ENCODE measurements at places on chromosomes 11 and 22.

- no peak for DNase-seq
Measured at GRCh38 chr11:33347490-33348125, 90.4 kb downstream of the HIPK3 start.

DNA sequence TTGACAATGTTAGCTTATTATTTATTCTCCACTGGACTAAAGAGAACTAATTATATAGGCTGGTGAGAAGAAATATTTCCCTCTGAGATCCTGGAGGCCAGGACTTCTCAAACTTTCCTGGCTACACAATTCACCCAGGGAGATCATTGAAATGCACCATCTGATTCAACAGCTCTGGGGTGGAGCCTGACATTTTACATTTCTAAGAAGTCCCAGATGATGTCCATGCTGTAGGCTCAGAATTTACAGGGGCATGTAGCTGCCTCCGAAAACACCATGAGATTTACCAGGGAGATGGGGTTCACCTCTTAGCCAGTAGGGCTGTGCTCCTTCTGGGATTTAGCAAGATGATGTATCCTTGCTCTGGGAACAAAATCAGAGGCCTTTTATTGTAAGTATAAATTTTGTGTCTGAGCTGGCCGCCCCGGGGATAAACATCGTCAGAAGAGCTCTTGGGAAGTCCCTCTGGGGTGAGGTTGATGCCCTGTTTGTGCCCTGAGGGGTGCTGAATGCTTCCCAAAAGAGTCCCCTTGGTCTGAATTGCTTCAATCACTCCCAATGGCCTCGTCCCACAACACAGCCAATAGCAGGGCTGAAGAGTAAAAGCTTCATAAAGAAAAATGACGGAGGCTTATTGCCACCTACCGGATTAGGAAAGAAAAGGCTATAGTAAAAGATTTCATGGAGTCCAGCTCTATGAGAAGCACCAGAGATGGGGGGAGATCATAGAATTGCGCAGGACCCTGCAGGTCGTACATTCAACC lies 33.4 kb upstream of the API5 start:
- DNase-seq = peak; percentile 62

GRCh38 chr11:25159341-25159740 lies 662.5 kb downstream of the LUZP2 start:
- DNase-seq = no peak

DNA sequence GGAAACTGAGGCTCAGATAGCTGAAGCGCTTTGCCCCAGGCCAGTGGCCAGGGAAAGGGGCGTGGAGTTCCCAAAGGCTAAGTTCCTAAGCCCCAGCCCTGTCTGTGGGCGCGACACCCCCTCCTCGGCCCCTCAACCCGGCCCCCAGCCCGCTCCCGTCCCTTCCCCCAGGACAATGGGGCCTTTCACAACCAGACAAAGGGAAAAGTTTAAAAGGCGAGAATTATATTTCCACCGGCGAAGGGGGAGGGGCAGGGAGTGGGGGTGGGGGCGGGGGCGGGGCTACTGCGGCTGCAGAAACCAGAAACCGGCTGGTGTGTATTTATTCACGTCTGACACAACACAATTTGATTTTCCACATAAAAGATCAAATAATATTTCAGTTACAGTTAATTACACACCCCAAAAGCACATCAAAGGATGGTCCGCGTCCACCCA lies 192.1 kb downstream of the MN1 start:
- no peak for DNase-seq

DNA sequence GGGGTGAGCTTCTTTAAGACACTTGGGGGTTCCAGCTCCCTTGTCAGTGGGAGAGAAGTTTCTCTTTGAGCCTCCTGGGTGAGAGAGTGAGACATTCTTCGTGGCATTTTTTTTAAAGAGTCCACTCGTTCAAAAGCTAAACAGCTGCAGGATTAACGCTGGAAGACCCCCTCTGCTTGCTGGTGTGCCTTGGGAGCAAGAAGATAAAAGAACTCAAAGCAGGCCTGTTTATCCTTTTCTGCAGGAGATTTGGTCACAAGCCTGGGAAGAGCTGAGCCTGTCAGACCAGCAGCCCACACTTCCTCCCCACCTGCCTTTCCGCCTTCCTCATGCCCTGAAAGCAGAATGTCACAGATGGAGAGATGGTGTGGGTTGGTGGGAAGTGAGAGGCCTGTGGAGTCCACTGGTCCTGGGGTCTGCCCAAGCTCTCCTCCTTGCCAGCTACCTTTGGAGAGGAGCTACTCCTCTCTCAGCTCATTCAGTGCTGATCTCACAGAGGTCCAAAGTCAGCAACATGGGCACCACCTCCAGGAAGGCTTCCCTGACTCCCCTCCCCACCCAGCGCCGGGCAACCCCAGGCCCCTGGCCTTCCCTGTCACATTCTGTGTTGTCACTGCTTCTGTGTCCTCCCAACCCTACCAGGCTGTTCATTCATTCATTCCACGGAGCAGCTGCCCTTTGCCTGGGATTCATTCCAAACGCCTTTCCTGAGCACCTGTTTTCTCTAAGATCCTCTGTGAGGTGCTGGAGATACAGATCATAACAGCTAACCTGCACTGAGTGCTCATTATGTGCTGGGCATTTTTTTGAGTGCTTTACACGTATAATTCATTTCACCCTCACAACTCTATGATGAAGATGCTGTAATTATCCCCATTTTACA lies 6.7 kb downstream of the GDPD5 start:
- no peak for DNase-seq

- no peak for DNase-seq
Measured at GRCh38 chr11:130359419-130359818, 44.7 kb upstream of the ZBTB44 start.

GRCh38 chr11:61460474-61460881 lies 30.6 kb downstream of the SDHAF2 start:
- DNase-seq = peak; percentile 15

DNA sequence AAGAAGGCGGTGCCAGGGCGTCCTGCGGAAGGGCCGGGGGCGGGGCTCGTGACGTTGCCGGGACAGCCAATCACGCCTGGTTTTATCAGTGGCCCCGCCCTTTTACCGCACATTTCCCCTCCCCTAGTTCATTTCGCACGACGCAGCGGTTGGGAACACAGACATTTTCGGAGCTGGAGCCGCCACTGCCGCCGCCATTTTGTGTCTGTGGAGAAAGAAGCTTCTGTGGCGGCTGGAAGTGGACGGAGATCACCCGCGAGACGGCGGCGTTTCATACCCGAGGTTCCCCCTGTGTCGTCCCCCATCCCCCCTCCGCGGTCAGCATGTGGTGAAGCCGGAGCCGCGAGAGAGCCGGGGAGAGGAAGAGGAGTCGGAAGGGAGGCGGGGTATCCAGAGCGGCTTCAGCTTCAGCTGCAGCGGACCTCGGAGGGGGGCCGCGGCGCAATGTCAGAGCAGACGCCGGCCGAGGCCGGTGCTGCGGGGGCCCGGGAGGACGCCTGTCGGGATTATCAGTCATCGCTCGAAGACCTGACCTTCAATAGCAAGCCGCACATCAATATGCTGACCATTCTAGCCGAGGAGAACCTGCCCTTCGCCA lies at the start of gene PCF11:
PCF11 (plus strand) TSS at position 136 of the 598 bp plus-strand sequence; CDS start at position 445, 309 bp downstream.
- no peak for DNase-seq

GRCh38 chr22:30348404-30348803 lies 8.3 kb downstream of the SF3A1 start:
- DNase-seq = no peak

GRCh38 chr11:106077609-106078455 lies at the start of gene AASDHPPT:
Gene AASDHPPT (plus strand): TSS chr11:106077662. CDS start chr11:106077711, 49 bp downstream.
- peak; percentile 69 for DNase-seq

DNA sequence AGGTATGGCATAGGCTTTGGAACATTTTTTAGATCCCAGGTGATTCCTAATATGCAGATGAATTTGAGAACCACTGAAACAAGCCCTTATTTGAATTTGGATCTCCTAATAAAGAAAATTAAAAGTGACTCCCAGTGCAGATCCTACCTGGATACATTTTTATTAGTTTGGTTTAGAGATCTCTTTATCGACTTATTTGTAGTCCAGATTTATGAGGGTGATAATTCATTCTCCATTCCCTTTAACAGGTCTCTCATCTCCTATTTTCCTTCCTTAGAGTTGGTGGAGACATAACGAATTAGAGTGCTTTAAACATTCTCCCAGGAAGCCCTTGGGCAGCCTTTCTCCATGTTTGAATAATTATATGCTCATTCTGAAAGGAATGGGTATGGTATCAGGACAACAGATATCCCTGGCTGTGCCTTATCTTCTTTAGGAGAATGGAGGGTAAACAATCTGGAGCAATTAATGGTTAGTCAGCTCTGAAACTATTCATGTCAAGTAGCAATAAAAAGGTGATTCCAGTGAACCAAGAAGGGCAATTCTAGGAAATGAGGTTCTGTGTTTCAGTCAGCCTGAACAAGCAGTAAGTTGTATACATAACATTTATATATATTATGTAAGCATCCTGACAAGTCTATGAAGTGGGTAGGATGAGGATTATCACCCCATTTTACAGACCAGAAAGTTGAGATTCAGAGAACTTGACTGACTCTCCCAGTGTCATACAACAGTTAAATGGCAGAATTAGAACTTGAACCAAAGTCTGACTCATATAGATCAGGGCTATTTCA lies 53.9 kb upstream of the RCE1 start:
- no peak for DNase-seq

- no peak for DNase-seq
Measured at GRCh38 chr22:38138961-38139360, 28.5 kb upstream of the BAIAP2L2 start.

DNA sequence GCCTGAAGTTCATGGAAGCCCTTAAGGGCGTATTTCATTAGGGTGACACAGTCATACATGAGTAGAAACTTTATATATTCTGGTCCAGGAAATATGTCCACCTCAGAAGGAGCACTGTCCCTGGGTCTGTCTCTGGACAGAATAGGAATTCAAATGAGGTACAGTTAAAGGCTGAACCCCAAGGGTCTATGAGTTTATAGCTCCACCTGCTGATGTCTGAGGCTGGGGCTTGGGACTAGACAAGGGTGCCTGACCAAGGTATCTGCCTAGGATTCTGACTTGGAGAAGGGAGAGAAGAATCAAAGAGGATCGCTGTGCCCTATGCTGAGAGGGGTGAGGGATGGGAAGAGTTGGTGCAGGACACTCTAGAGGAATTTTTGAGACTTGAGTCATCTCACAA lies 14.9 kb downstream of the HEPHL1 start:
- no peak for DNase-seq

DNA sequence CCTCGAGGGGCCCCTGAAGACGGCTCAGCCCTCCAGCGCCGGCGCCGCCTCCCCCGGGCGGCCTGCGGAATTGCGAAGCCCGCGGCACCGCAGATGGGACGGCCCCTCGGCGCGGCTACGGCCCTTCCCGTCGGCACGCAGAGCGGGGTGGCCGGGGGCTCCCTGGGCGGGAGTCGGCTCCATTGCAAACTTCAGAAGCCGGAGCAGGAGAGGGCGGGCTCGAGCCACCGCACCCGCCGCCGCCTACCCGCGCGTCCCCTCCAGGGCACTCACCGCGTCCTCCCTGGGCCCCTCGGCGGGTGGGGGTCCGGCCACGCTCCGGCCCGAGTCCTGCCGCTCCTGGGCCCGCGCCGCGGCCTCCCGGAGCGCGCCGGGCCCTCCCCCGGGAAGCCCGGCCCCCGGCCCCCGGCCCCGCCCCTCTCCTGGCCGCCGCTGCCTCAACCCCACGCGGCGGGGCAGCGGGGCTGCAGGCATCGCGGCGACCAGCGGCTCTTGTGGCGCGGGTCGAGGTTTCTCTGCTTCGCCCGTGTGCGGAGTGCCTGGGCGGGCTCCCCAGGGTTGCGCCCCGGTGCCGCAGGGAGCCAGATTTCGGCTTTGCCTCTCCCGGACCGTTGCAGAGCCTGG lies at the start of gene PACSIN3:
PACSIN3 (minus strand) TSS at position 359 of the 624 bp plus-strand sequence. CDS start 3,707 bp downstream, outside the sequence.
- DNase-seq = peak; percentile 13

DNA sequence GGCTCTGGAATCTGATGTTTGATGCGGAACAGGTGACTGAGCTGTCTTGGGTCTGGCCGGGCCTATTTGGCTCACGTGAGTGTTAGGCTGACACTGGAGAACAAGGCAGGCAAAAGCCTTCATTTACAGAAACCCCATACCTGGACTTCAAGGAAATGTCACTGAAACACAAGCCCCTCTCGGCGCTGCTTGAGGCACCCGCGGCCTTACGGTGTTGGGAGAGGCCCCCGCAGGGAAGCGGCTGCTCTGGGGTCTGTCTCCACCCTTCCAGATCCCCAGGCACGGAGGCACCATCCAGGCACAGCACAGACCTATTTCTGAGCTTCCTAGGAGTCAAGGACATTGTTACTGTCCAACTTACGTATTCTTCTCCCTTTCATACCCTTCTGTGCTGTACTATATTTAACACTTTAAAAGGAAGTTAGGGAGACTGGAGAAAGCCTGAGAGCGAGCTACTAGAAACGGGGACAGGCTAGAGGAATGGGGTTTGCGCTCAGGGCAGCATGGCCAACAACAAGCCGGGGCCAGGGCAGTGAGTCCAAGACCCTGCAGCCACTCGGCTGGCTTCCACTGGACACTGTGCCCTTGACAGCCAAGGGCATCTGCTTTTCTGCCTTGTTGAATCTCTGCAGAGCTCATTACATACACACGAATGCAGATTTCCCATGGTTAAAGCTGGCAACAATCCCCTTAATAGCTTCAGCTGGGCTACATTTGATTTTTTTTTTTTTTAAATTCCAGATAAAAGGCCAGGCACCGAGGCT lies 23.8 kb downstream of the DRD4 start:
- no peak for DNase-seq

DNA sequence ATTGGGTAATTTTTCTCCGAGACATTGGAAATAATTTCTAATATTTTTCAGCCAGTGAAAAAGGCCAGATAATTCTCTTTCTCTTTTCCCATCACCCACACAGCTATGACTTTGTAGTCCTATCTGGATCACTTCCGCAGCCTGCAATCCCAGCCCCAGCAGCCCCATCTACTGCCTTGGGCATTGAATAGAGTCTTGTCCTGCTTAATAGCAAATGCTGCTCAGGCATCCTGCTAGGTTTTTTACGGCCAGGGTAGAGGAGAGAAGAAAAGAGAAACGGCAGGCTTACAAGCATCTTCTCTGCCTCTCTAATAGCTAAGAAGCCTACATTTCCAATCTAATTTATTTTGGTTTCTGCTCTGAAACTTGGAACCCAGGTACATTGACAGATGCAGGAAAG lies 154.3 kb upstream of the B3GAT1 start:
- DNase-seq = no peak

- DNase-seq = peak; percentile 61
Measured at GRCh38 chr11:116229236-116229970, 543.4 kb downstream of the BUD13 start.

- no peak for DNase-seq
Measured at GRCh38 chr11:4671741-4672140, 25.9 kb downstream of the OR51E2 start.

- DNase-seq = no peak
Measured at GRCh38 chr22:19789406-19789805, 28.8 kb downstream of the TBX1 start.

DNA sequence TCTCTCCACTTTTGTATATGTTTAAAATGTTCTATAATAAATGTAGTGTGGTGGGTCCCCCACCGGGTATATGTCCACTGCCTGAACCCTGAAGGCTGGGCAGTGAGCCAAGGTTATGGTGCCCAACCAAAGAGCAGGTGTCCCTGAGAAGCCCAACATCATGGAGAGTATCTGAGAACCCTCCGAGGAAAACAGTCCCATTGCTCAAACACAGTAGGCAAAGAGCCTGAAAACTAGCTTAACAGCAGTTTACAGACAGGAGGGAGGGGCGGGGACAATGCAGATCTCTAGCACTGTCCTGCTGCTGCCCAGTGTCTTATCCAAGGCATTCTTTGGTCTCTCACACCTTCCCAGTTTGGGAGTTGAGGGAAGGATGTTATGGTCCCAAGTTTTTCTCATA lies 91.0 kb downstream of the TMPRSS5 start:
- no peak for DNase-seq

GRCh38 chr22:44094751-44095302 lies 70.7 kb downstream of the PARVB start:
- no peak for DNase-seq

All from brain (organoid and tissue), 16 donors.